ENCODE measurements at places on chromosomes 2 and 18.

- no peak overlapping the region for H3K4me3 ChIP-seq
- H3K4me1 ChIP-seq: no peaks in the 10 kb centered on the region
- H3K27me3 ChIP-seq: no peaks in the 10 kb centered on the region
- DNase-seq: peak; percentile 59
Observed at GRCh38 chr2:2173633-2174032, 157.4 kb downstream of the MYT1L start.

DNA sequence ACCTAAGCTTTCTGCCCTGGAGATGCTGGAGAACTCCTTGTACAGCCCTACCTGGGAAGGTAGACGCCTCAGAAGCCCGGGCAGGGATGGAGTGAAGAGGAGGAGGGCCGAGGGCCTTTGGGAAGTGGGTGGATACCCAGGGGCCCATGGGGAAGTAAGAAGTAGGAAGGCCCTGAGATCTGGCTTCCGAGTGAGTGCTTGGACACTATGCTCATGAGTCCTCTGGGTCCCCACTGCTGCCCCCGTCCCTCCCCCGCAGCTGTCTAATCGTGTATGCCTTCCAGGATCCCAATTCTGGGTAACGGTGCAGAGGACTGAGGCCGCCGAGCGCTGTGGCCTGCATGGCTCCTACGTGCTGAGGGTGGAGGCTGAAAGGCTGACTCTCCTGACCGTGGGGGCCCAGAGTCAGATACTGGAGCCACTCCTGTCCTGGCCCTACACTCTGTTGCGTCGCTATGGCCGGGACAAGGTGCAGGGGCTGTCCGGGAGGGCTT, 1.1 kb downstream of the DOK1 start:
- peaks cover 19% of the 10 kb centered on the region for H3K36me3 ChIP-seq
- H3K4me1 ChIP-seq: peaks cover 27% of the 10 kb centered on the region
- peak overlapping the region; percentile 86 for H3K4me3 ChIP-seq
- no peak overlapping the region for H3K27ac ChIP-seq
- no peak for DNase-seq

DNA sequence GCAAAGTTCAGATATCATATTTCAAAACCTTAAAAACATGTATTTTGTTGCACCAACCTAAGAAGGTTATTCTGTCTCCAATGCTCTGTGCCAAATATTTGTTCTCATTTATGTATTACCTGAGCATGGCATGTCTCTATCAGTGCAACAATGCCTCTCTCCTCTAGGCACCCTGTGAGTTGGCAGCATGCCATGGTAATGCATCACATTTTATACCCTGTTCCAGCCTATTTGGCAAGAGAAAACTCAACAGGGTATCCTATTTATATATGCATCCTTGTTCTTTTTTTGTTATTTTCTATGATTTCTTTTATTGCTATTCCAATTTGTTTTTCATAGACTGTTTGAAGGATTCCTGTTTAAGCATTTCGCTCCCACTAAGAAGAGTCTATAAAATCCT, 126.3 kb upstream of the NRXN1 start:
- H3K27ac ChIP-seq: no peak overlapping the region
- no peaks in the 10 kb centered on the region for H3K4me1 ChIP-seq
- H3K36me3 ChIP-seq: no peaks in the 10 kb centered on the region
- no peak overlapping the region for H3K4me3 ChIP-seq

- no peak for DNase-seq
- no peaks in the 10 kb centered on the region for H3K4me1 ChIP-seq
- peaks cover 13% of the 10 kb centered on the region for H3K27me3 ChIP-seq
- no peak overlapping the region for H3K27ac ChIP-seq
- H3K4me3 ChIP-seq: no peak overlapping the region
Observed at GRCh38 chr18:63676526-63677323, 15.0 kb upstream of the SERPINB3 start.

DNA sequence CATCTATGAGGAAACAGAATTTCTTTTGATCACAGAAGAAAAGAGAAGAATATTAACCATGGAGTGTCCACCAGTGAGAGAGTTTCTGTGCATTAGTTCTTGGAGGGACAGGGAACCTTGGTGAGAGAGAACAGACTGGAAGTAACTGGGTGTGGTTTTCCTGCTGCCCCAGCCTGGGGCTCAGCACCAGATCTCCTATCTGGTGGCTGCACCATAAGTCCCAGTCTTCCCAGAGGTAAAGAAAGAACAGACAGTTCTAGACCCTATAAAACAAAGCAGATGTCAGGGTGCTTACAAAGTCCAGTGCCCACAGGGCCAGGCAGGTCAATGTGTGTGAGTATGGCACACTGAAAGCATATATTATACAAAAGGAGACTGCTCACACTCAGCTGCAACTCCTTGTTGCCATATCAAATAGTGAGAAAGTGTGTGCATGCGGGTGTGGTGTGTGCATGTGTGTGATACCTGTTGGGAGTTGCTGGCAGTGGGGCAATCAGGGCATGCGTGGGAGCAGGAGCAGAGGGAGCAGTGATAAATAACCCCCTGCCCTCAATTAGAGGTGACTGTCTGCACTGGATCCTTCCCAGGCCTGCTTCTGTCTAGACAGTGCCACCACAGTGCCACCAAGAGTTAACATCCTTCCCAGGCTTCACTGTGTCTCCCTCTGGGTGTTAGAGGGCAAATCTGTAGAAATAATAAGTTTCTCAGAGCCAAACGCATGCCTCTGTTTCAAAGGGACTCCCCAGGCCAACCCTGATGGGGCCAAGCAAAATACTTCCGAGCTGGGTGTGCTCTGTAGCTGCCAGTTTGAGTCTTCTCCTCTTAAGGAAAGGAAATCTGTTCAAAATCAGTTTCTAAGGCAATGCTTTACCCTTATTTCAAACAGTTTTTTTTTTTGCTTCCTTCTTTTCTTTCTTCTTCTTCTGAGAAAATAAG, 45.7 kb downstream of the RDH14 start:
- H3K4me3 ChIP-seq: no peak overlapping the region
- DNase-seq: peak; percentile 39
- H3K27ac ChIP-seq: peak overlapping the region; percentile 24
- H3K36me3 ChIP-seq: no peaks in the 10 kb centered on the region
- H3K4me1 ChIP-seq: peaks cover 26% of the 10 kb centered on the region
- H3K27me3 ChIP-seq: no peaks in the 10 kb centered on the region

DNA sequence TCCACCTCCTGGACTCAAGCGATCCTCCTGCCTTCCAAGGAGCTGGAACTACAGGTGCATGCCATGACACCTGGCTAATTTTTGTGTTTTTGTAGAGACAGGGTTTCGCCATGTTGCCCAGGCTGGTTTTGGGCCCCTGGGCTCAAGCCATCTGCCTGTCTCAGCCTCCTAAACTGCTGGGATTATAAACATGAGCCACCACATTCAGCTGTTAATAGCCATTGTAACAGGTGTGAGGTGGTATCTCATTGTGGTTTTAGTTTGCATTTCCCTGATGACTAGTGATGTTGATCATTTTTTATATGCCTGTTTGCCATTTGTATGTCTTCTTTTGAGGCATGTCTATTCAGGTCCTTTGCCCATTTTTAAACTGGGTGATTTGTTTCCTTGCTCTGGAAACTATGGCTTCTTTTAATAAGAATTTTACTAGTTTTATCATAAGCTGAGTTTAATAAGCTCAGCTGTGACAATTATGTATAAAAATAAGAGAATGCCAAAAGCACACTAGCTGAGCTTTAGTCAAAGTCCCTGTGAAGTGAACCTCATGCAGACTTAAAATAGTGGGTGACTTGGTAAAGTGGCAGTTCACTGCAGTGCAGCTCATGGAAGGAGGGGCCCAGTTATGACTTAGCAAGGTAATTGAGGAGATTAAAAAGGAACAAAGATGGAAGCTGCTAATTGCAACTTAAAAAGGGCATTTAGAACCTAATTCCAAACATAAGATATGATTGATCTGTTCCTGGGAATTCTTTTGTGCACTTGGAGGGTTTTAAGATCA, 465.1 kb downstream of the TGIF1 start:
- no peak for DNase-seq
- H3K27me3 ChIP-seq: peaks cover 8% of the 10 kb centered on the region
- no peak overlapping the region for H3K4me3 ChIP-seq
- H3K4me1 ChIP-seq: no peaks in the 10 kb centered on the region
- H3K27ac ChIP-seq: no peak overlapping the region
- H3K36me3 ChIP-seq: no peaks in the 10 kb centered on the region

GRCh38 chr18:59063912-59064311, 75.8 kb upstream of the SEC11C start:
- DNase-seq: no peak
- no peaks in the 10 kb centered on the region for H3K27me3 ChIP-seq
- H3K27ac ChIP-seq: no peak overlapping the region
- no peak overlapping the region for H3K4me3 ChIP-seq

- H3K27ac ChIP-seq: no peak overlapping the region
- no peaks in the 10 kb centered on the region for H3K36me3 ChIP-seq
- DNase-seq: no peak
- H3K27me3 ChIP-seq: no peaks in the 10 kb centered on the region
Observed at GRCh38 chr18:53799134-53799533, 425.3 kb downstream of the MBD2 start.

DNA sequence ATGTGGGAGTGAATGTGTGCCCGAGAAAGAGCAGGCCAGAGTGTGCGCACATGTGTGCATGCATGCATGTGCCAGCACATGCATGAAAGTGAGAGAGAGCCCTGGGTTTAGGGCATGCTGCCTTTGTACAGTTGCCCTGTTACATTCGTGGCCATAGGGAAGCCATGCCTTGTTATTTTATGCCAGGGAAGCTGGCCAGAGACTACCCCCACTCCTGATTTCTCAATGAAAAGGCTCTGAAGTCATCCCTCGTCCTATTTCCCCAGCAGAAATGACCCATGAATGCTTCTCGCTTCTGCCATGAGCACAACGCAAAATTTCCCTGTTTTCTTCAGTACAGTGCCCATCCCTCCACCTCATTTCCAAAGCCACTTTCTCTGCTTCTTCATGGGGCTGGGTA, 143.0 kb downstream of the CELF4 start:
- H3K36me3 ChIP-seq: no peaks in the 10 kb centered on the region
- no peak overlapping the region for H3K27ac ChIP-seq
- no peaks in the 10 kb centered on the region for H3K27me3 ChIP-seq
- no peak for DNase-seq

DNA sequence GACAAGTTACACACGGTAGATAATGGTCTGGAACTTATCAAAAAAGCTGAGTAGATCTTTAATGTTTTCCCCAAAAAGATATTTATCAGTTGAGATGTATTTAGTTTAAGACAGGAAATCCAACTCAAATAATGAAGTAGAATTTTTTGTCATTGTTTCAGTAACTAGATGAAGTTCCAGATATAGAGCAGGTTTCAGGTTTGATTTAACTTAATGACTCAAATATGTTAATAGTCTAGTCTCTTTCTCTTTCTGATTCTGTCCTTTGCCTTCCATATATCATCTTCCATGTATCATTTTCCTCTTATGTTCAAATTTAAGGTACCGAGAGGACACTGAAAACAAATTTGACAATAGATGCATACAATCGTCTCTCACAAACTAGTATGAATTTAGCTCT, 23.6 kb upstream of the DOCK10 start:
- no peak overlapping the region for H3K4me3 ChIP-seq
- DNase-seq: no peak
- H3K4me1 ChIP-seq: no peaks in the 10 kb centered on the region

DNA sequence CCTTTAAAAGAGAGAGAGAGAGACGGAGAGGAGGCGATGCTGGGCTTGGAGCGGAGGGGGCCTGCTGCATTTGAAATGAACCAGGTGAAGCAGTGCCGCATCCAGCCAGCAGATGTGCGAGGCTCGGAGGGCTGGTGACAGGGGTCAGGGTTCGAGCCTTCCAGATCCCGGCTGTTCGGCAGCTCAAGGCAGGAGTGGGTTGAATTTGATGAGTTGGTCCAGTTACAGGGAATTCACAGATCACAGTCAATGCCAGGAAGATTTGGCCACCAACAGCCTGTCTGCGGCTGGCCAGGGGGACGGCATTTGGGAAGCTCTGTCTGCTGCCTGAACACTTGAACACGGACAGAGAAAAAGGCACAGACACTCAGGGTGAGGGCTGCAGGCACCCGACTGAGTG, 48.6 kb downstream of the PTGR3 start:
- no peaks in the 10 kb centered on the region for H3K36me3 ChIP-seq
- no peak for DNase-seq
- no peak overlapping the region for H3K4me3 ChIP-seq
- no peaks in the 10 kb centered on the region for H3K4me1 ChIP-seq
- H3K27ac ChIP-seq: no peak overlapping the region

DNA sequence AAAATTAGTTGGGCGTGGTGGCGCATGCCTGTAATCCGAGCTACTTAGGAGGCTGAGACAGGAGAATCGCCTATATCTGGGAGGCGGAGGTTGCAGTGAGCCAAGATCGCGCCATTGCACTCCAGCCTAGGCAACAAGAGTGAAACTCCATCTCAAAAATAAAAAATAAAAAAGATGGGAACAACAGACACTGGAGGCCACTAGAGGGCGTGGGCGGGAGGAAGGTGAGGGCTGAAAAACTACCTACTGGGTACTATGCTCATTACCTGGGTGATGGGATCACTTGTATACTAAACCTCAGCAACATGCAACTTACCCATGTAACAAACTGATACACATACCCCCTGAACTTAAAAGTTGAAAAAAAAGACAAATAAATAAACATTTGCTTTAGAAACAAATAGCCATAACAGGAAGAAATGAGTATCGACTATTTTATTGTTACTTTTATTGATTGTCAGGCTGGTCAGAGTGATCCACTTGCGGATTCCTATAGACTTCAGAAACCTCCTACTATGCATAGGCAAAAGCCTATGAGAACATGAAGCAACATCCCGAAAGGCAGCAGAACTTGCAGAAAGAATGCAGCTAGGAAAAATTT, 61.0 kb downstream of the TMEM163 start:
- H3K27me3 ChIP-seq: no peaks in the 10 kb centered on the region
- H3K27ac ChIP-seq: no peak overlapping the region
- no peaks in the 10 kb centered on the region for H3K36me3 ChIP-seq
- no peaks in the 10 kb centered on the region for H3K4me1 ChIP-seq

All from SK-N-SH (cell line).